Karpas-422 (cell line): ENCODE measurements at places on chromosomes 2 and 18. TPM values are rescaled to one million over a fixed set of nuclear protein-coding genes. Genes with fewer than 3 reads are reported as not detected.
A peak's percentile ranks its signal among the peaks of the same experiment; 100 is the strongest.

GRCh38 chr2:138962686-138963085 lies 182.5 kb upstream of the NXPH2 start:
- no peak for DNase-seq

GRCh38 chr18:6885992-6886796 lies 156.7 kb downstream of the ARHGAP28 start:
- peak; percentile 64 for DNase-seq

- DNase-seq, result no peak
Measured at GRCh38 chr2:215773728-215774127, 239.6 kb downstream of the MREG start.

- DNase-seq, result no peak
Measured at GRCh38 chr2:226414335-226414734, 385.3 kb downstream of the IRS1 start.

GRCh38 chr2:123915380-123915779 lies 109.7 kb upstream of the CNTNAP5 start:
- no peak for DNase-seq

GRCh38 chr2:112335600-112335999 lies 60.2 kb downstream of the ZC3H6 start:
- DNase-seq, result no peak

DNA sequence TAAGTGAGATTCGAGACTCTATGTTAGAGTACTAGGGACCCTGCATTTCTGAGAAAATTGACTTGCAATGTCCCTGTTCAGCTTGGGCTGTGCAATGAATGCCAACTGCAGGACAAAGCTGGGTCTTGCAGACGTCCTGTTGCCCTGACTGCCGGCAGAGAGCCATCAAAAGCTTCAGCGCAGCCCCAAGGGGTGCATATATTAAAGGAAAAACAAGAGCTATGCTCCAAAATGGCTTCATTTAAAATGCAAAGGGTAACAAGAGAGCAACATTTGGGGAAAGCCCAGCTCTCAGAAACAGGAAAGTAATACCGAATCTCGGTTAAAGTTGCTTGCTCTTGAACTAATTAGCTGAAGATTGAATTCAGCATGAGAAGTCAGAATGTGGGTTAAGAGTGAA lies 110.9 kb upstream of the PNPT1 start:
- no peak for DNase-seq

DNA sequence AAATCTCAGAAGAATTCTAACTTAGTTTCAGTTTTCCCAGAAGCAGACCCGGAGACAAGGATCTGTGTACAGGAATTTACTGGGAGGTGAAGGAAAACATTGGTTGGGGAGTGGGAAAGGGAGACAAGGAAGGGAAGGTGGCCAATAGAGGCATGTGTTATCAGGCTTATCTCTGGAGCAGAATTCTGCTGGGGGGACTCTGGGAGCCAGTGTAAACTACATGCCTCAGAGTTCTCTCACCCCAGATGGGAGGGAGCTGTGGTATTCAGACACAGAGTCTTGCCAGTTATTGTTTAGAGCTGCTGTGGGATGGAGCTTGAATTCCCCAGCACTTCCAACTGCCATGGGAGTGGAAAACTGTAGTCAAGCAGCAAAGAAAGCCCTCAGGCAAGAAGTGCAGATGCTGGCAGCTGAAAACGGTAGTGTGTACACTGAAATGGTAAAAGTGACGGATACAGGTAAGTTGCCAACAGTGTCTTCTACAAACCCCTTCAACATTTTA lies 19.0 kb downstream of the DNPEP start:
- peak; percentile 7 for DNase-seq

DNA sequence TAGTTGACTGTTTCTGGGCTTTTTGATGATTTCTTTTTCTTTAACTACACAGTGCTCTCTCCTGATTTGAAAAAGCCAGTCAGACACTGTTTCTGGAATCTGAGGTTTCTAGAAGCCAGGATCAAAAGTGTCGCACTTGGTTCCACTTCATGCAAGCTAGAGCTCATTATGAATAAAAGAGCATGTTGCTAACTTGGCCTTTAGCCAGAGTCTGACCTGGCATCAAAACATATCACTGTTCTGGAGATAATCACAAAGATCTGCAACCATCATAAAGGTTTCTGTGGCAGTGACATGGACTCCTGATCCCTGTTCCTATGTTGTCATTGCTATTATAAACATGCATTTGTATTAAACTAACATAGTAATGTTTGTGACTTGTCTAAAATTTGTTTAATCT lies 76.1 kb upstream of the MAPRE2 start:
- DNase-seq, result no peak

GRCh38 chr18:48402953-48403352 lies 6.2 kb downstream of the ZBTB7C start:
- no peak for DNase-seq

- DNase-seq, result no peak
Measured at GRCh38 chr18:44729631-44730101, 49.0 kb downstream of the SETBP1 start.

GRCh38 chr2:169362118-169362893 lies at the start of gene LRP2:
LRP2 (minus strand) TSS chr2:169362534; CDS start chr2:169362399, 135 bp downstream.
- no peak for DNase-seq

DNA sequence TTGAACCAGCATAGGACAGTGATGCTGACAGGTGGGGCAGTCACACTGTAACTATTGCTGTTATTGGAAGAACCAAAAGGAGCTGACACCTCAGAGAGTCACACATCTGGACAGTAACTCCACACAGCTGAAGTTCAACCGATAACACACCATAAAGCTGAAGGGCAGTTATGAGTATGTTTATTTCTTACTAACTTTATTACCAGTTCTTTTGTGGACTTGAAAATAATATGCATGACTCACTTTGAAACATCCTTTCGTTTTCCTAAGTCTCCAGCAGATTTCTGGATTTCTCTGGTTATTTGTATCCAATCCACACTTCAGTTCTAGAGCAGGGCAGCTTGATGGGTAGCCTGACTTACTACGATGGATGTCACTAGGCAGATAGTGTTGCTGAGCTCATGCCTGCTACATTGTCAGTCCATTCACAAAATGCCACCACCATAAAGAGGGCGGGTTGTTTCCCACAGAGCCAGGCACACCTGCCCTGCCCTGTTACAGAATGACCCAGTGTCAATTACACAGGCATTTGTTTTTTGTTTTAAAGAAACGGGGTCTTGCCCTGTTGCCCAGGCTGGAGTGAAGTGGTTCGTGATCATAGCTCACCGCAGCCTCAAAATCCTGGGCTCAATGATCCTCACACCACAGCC lies 8.4 kb upstream of the AGBL5 start:
- no peak for DNase-seq

Gene ERBB4
- total RNA-seq, result not detected in 2 replicates

Gene PFN4
- 2.1 TPM in 1 of 2 replicates, not detected in the other for total RNA-seq

Gene RNF152
- total RNA-seq, result 0.07 and 0.83 TPM in 2 replicates

Gene SATB2
- total RNA-seq, result 1.7 and 5.7 TPM in 2 replicates

Gene C2orf42
- total RNA-seq, result 30.0 and 36.5 TPM in 2 replicates

Gene GAD1
- 7.1 and 7.7 TPM in 2 replicates for total RNA-seq

Gene PTMA
- 1,532 and 1,657 TPM in 2 replicates for total RNA-seq

Gene NDC80
- total RNA-seq, result 25.4 and 48.5 TPM in 2 replicates
